Left renal pelvis (tissue), 4 donors: ENCODE measurements at places on chromosomes 1 and 21. TPM values are rescaled to one million over a fixed set of nuclear protein-coding genes. Genes with fewer than 3 reads are reported as not detected.

Gene HSD17B7
- 20.5 TPM for polyA plus RNA-seq

DNA sequence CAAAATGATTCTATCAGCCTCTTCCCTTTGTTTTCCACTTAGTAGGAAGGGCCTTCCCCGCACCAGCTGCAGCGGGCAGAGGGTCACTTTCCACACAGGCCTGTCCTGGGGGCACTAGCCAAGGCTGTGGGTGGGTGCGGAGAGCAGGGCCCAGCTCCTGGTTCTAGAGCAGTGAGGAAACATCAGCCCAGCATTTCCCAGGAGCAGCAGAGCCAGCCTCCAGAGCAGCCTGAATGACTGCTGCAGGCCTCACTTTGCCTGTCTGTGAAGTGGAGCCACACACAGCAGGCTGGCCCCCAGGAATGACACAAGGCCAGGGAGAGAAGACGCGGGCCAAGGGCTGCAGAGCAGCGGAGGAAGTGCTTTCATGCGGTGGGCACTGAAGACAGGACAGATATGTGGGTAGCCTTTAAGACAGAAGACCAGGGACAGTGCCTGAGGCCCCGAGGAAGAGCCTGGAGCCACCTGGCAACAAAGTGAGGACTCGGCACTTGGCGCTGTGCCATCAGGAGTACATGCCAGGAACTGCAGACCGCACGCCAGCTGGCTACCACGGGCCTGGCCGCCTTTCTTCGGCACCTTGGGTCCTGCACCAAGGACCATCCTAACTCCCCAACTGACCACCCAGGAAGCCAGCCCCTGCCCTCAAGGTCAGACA lies 42.0 kb downstream of the ACOT7 start:
- no peak for DNase-seq

Gene CYP2J2
- polyA plus RNA-seq = 1.4 TPM

DNA sequence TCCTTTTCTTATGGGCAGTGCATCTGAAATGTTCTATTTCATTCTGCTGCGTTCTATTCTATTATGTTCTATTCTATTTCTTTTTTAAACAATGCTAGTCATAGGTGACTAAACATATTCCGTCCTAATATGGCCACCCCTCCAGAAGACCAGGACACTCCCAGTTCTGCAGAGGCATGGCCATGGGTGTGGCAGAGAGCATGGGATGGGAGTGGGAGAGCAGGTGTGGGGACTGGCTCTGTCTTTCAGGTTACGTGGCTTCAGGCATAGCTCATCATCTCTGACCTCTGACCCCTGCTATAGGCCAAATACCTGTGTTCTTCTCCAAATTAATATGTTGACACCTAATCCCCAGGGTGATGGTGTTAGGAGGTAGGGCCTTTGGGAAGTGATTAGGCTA lies 33.4 kb upstream of the TLR5 start:
- DNase-seq = no peak

Gene MCOLN3
- polyA plus RNA-seq = 16.2 TPM

- no peak for DNase-seq
These were observed 1.4 kb downstream of the APP start for GRCh38 chr21:26169061-26169610.

Gene SH2D1B
- polyA plus RNA-seq = 0.37 TPM

GRCh38 chr1:29052941-29053340 lies 70.8 kb downstream of the TMEM200B start:
- no peak for DNase-seq

DNA sequence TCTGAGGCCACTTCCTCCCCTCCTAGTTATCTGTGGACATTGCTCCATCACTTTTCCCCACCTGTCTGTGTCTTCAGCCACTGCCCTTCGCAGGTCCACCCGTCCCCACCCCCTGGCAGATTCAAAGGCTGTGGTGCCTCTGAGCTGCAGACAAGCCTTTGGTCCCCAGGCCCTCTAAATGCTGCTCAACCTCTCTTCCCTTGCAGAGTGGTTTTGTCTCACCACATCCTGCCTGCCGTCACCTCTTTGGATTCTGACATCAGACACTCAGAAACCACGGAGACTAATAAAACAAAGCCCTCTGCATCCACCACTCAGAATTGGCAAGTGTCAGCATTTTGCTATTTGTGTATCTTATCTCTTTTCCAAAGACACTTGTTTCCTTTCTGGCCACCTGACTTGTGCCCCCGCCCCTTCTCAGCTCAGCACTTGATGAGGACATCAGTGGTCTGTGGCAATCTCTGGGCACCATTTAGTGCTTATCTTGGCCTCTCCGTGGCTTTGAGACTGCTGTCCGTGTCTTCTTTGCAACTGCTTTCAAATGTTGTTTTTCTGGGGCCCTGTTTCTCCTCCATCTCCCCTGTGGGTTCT lies 7.7 kb downstream of the CNIH3 start:
- DNase-seq = no peak

Gene RIMKLA
- 0.67 TPM for polyA plus RNA-seq
